ENCODE measurements at places on chromosomes 4 and X.
A peak's percentile ranks its signal among the peaks of the same experiment; 100 is the strongest.

GRCh38 chr4:54099748-54100574 is at the start of gene GSX2:
Gene GSX2 (plus strand): TSS chr4:54100163. CDS start chr4:54100345, 182 bp downstream.
- H3K27ac ChIP-seq, result no peak within 1 kb of the TSS
- no peaks in the 10 kb centered on the region for H3K4me1 ChIP-seq
- peak within 1 kb of the TSS; percentile 8 for H3K4me3 ChIP-seq
- no peak for DNase-seq
- H3K36me3 ChIP-seq, result no peaks in the 10 kb centered on the region

DNA sequence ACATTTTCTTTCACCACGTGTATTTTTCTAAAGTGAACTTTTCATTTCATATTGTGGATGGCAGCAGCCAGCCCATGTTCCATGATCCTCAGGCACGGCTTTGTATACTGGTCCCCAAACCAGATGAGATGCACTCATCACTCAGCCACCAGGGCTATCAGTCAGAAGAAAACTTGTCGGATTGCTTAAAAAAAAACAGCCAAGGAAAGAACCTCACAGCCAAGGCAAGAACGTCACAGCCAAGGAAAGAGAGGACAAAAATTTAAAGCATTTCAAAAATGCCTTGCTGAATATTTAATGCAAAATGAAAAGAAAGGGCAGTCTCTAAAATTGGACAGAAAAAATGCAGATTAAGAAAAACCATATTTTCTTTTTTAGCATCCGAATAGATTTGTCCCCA is 333.3 kb downstream of the PDGFC start:
- H3K27me3 ChIP-seq, result no peaks in the 10 kb centered on the region
- no peaks in the 10 kb centered on the region for H3K36me3 ChIP-seq
- H3K4me1 ChIP-seq, result peaks cover 14% of the 10 kb centered on the region
- H3K27ac ChIP-seq, result no peak overlapping the region

DNA sequence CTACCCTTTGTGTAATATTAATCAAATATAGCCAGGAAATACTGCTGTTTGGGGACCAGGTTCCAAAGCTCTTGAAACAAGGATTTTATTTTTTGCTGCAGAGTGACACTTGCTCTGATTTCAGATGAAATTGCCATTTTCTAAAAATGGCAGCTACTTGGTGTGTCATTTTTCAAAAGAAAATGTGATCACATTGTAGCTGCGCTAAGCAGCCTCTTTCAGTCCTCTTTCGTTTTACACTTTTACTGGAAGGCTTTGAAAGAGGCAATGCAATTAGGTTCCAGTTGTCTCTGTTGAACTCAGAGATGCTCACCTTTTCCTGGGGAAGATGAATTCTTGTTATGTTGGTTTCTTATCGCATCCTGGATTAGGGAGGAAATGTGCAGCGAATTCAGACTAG is 85.1 kb downstream of the CT47B1 start:
- H3K4me1 ChIP-seq, result 0 out of 2 replicates have a peak, but pooled peaks cover 4% of the 10 kb centered on the region
- peak overlapping the region; percentile 42 for H3K27ac ChIP-seq
- H3K36me3 ChIP-seq, result no peaks in the 10 kb centered on the region

DNA sequence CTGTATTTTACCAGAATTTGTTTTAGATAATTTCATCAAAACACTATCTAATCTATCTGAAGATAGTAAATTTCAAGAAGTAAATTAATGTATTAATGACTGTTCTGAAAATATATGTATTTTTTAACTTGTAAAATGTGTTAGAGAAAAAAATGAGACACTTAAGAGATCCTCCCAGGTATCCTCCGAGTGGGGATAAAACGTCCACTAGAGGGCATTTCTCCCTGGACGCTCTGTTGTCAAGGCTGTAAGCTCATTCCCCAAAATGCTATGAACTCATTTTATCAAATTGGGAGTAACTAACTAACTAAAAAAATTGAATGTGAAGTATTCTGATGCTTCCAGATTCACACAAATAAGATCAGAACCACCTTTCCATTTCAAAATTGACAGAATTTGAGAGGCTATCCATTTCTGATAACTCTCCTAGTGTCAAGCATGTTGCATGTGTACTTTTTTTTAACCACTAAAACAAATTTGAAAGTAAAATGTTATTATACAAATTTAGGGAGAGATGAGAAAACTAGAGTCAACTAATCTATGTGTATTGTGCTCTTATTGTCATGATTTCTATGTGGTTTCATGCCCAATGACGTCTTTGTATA is 337.3 kb upstream of the HS3ST1 start:
- no peaks in the 10 kb centered on the region for H3K27me3 ChIP-seq
- H3K4me3 ChIP-seq, result no peak overlapping the region
- peak; percentile 55 for DNase-seq
- H3K27ac ChIP-seq, result no peak overlapping the region

- no peak for DNase-seq
- no peak overlapping the region for H3K27ac ChIP-seq
- no peaks in the 10 kb centered on the region for H3K27me3 ChIP-seq
- H3K4me3 ChIP-seq, result no peak overlapping the region
- no peaks in the 10 kb centered on the region for H3K36me3 ChIP-seq
Observed at GRCh38 chr4:9845791-9846493, 64.5 kb downstream of the DRD5 start.

DNA sequence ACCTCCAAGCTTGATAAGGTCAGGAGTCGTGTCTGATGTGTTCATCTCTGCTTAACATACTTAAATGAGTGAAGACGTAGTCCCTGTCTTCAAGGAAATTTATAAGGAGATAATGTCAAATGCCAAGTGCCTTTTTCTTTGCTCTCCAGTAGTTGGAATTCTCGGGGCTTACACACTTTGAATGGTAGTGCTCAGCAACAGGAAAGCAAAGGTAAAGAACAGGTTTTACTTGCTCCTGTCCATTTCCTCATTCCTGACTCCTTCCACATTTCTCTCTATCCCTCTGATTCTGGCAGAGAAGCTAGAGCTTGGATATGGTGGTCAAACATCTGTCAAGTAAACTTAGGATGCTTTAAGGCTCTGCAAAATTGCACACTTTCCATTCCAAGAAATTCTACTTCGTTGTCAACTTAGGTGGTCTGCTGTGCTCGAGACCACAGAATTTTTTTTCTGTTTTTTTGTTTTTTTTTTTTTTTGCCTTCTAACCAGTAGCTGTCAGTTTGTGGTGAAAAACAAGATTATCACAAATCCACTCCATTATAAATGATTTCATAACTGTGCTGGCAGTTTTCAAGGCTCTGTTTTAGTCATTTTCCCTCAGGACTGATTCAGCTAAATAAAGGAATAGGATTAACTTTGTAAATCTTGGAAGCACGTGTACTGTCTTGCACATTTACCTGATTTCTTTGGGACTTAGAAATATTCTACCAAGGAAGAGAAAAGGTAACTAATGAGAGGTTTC is 180.8 kb upstream of the ANXA3 start:
- no peak for DNase-seq
- H3K36me3 ChIP-seq, result no peaks in the 10 kb centered on the region
- H3K27ac ChIP-seq, result no peak overlapping the region
- H3K4me3 ChIP-seq, result no peak overlapping the region
- H3K27me3 ChIP-seq, result no peaks in the 10 kb centered on the region

- no peak for DNase-seq
- H3K4me1 ChIP-seq, result no peaks in the 10 kb centered on the region
- H3K36me3 ChIP-seq, result no peaks in the 10 kb centered on the region
- no peaks in the 10 kb centered on the region for H3K27me3 ChIP-seq
- H3K4me3 ChIP-seq, result no peak overlapping the region
- H3K27ac ChIP-seq, result no peak overlapping the region
Observed at GRCh38 chr4:17780501-17781299, 721 bp downstream of the FAM184B start.

DNA sequence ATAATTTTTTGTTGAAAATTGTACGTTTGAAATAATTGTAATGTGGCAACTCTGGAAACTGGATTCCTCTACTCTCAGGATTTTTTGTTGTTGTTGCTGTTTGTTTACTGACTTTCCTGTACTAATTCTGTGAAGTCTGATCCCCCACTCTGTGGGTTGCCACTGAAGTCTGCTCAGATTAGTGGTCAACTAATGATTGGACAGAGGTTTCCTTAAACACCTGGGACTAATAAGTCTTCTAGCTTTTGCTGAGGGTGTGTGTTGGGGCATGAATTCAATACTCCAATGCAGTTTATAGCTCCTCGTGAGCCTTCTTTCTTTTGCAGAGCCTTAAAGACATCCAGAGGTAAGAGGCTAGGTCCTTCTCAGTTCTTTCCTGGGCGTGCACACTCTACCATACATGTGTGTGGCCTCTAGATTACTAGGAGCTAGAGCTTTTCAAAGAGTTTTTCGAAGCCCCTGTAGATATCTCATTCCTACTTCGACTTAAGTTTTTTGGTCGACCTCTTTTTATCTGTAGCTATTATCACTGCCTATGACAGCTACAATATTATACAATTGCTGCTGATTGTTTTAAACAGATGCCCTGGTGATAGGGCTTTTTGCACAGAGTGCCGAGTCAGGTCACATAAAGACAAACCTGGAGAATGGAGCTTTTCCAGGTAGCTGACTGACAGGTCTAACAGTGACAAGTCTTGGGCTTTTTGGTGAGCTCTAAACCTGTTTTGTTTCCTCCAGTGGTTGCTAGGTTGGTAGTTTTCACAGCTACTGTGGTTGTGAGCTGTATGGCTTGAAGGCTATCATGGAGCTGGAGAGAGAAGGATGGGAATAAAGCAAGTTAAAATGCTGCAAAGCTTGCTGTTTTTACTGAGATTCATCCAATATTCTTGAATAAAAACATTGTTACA is 34.0 kb downstream of the BMP2K start:
- no peak overlapping the region for H3K27ac ChIP-seq
- H3K27me3 ChIP-seq, result no peaks in the 10 kb centered on the region
- DNase-seq, result no peak
- no peak overlapping the region for H3K4me3 ChIP-seq
- no peaks in the 10 kb centered on the region for H3K36me3 ChIP-seq
- peaks cover 3% of the 10 kb centered on the region for H3K4me1 ChIP-seq

- DNase-seq, result no peak
- no peak overlapping the region for H3K4me3 ChIP-seq
- no peaks in the 10 kb centered on the region for H3K27me3 ChIP-seq
- H3K36me3 ChIP-seq, result no peaks in the 10 kb centered on the region
- H3K4me1 ChIP-seq, result no peaks in the 10 kb centered on the region
Observed at GRCh38 chr4:89715631-89716030, 121.3 kb downstream of the SNCA start.

- DNase-seq, result peak; percentile 33
- H3K27me3 ChIP-seq, result peaks cover 17% of the 10 kb centered on the region
- H3K36me3 ChIP-seq, result peaks cover 9% of the 10 kb centered on the region
Observed at GRCh38 chr4:108166038-108166437, 2.7 kb downstream of the LEF1 start.

DNA sequence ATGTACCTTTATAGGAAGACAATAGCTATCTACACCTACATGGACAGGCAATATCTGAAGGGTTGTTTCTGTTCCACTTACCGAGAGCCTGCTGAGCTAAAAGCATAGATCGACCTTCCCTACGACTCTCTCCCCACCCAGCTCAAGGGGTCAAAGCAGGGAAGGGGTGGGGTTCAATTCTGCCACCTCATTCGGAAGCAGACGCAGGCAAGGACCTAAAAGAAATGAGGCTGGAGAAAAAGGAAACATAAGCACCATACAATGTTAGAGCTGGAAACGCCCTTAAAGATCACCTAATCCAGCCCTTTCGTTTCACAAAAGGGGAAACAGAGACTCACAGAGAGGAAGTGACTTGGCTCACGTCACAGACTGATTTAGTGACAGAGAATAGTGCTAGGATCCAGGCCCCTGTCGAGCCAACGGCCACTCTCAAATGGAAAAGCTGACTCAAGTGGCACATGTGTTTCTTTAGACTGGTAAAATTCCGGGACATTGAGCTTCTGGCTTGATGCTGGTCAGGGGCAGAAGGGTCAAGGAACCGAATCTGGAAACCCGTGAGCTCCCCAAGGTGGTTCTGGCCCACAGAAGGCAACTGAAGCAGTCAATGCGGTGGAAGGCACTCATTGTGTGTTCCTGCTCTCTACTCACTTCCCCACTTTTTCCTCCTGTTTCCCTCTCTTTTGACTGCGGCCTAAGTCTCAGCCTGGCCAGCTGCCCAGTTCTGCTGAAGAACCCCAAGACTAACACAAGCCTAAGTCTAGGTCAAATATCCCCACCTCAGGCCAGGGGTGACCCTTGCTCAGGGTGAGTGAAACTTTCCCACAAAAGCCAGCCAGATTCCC is 7.5 kb downstream of the SEPTIN6 start:
- peak; percentile 82 for DNase-seq
- H3K27ac ChIP-seq, result peak overlapping the region; percentile 98
- peaks cover 65% of the 10 kb centered on the region for H3K4me1 ChIP-seq

- H3K4me1 ChIP-seq, result no peaks in the 10 kb centered on the region
- no peak for DNase-seq
- no peaks in the 10 kb centered on the region for H3K27me3 ChIP-seq
Observed at GRCh38 chr4:71259280-71259679, 79.5 kb upstream of the SLC4A4 start.

DNA sequence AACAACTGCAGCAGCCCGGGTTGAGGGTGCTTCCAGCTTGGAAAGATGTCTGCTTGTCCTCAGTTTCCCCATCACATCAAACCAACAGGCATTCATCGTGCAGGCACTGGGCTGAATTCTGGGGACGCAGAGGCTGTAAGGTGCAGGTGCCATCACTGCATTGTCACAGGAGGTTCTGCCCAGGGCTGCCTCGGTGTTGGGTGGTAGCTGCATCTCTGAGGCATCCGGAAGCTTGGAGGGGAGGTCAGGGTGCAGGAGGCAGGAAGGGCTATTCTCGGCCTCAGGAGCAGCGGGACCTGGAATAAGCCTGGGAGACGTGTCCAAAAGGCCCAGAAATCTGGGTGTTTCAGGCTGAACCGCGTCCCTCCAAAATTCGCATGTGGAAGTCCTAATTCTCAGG is 134.6 kb downstream of the HMX1 start:
- H3K36me3 ChIP-seq, result no peaks in the 10 kb centered on the region
- H3K4me1 ChIP-seq, result 0 out of 2 replicates have a peak, but pooled peaks cover 6% of the 10 kb centered on the region
- no peak for DNase-seq
- peaks cover 81% of the 10 kb centered on the region for H3K27me3 ChIP-seq

GRCh38 chrX:46310815-46311497 is 234.3 kb downstream of the ZNF674 start:
- no peak for DNase-seq
- no peak overlapping the region for H3K27ac ChIP-seq
- no peak overlapping the region for H3K4me3 ChIP-seq
- H3K27me3 ChIP-seq, result no peaks in the 10 kb centered on the region
- H3K36me3 ChIP-seq, result no peaks in the 10 kb centered on the region
- no peaks in the 10 kb centered on the region for H3K4me1 ChIP-seq

DNA sequence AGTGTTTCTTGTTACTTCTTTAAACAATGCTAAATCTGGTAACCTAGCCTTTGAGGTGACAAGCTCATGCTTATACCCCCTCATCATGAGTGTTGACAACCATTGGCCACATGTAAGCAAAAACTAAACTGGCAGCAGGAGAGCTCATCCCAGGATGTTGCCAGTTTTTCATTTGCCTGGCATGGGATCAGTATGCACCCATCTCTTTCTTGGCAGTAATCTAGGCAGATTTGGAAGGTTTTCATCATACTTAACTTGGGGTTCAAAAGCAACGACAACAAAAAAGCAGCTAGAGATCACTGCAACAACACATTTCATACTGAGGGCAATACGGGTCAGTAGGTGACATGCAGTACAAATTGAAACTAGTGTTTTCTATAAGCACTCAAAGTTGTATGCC is 122.0 kb downstream of the PPA2 start:
- DNase-seq, result no peak
- no peak overlapping the region for H3K4me3 ChIP-seq
- H3K4me1 ChIP-seq, result no peaks in the 10 kb centered on the region
- no peak overlapping the region for H3K27ac ChIP-seq
- no peaks in the 10 kb centered on the region for H3K27me3 ChIP-seq
- H3K36me3 ChIP-seq, result no peaks in the 10 kb centered on the region

GRCh38 chr4:55397520-55398321 is 2.0 kb downstream of the TMEM165 start:
- no peak overlapping the region for H3K27ac ChIP-seq
- no peaks in the 10 kb centered on the region for H3K36me3 ChIP-seq
- H3K4me3 ChIP-seq, result peak overlapping the region; percentile 76
- DNase-seq, result peak; percentile 17

Data from MM.1S (cell line).